ENCODE measurements at places on chromosomes 2 and 18.

DNA sequence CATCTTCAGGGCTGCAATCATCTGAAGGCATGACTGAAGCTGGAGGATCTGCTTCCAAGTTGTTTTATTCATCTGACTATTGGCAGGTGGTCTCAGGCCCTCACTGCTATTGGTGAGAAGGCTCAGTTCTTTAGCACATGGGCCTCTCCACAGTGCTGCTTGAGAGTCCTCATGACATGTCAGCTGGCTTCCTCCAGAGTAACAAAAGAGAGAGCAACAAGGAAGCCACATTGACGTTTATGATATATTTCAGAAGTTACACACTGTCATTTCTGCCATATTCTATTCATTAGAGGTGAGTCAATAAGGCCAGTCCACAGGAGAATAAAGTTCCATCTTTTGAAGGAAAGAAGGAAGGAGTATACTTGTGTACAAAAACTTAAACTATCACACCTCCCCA lies 7.9 kb upstream of the SIGLEC15 start:
- no peak for DNase-seq

GRCh38 chr2:241052677-241053360 lies 49.3 kb downstream of the MTERF4 start:
- no peak for DNase-seq

GRCh38 chr2:60544062-60544461 lies 9.4 kb downstream of the BCL11A start:
- no peak for DNase-seq

DNA sequence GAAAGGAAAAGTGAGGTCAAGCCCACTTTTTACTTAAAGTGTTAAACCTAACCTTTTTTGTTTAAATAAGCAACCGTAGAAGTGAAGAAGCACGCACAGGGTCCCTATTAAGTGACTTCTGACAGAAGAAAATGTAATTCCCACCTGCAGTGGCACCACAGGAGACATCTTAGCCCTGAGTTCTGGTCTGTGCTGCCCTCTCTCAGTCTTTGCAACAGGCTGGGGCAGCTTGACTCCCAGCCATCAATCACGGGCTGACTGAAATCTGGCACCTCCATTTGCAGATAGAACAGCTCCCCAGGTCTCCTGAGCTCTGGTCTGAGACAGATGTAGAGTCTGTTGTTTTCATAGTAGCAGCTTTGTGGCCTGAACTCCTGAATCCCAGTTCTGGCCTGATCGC lies 170.0 kb downstream of the LTBP1 start:
- no peak for DNase-seq

DNA sequence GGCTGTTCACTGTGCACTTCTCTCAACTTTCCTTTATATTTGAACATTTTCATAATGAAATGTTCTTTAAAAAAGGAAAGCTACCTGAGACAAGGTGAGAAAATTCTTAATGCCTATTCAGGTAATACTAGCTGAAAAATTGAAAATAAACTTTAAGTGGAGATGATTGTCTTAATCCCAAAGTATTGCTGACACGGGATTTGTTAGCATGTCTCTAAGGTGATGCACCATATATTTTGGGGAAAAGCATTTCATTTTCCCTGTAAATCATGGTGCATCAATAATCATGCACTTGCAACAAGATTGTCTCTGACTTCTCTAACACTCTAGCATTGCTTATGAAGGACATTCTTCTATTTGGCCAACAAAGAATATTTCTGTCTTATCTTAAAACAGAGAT lies 848.0 kb downstream of the DPP10 start:
- no peak for DNase-seq

DNA sequence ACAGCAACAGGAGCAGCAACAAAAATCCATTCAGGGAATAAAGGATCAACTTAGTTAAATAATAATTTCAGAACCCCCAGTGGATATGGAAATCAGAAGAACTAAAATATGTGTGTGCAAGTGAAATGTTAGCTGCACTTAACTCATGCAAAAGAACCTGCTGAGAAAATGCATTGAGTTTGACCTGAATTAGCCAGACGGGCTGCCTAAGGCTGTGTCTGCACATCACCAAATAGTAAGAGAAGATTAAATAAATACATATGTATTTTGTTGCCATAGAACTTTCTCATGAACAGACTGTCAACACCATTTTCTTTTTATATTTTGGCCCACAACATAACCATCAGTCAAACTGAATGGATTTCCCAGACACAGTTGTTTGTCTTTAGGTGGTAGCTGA lies 262.0 kb upstream of the PIK3C3 start:
- DNase-seq: no peak

- DNase-seq: no peak
Measured at GRCh38 chr18:8844721-8845148, 139.4 kb downstream of the MTCL1 start.

DNA sequence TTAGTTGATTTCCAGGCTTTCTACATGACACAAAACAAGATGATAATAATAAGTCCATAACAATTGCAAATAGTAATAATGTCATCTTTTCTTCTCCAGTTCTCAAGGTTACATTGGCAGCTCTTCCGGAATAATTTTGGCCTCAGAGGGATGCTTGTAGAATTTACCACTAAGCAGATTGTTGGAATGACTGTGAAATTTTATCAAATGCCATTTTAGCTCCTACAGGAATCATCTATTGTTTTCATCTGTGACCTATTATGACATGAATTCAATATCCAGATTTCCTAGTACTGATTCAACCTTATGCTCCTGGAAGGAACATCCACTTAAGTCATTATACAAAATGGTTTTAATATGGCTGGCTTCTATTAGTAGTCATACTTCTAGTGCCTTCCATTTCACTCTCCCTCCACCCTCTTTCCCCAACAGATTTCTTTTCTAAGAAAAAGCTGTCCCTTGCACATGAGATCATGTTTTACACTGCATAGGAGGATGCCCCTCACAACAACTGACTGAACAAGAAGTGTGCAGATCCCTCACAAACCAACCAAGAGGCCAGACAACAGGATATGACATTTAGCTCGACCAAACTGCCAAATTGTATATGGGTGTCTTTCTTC lies 200.0 kb downstream of the DNER start:
- no peak for DNase-seq

- no peak for DNase-seq
Measured at GRCh38 chr18:70931942-70932814, 643.3 kb downstream of the SOCS6 start.

- peak; percentile 13 for DNase-seq
Measured at GRCh38 chr2:35410431-35411061, 945.0 kb upstream of the CRIM1 start.

GRCh38 chr2:238106698-238107524 lies 6.8 kb downstream of the ESPNL start:
- DNase-seq: no peak

DNA sequence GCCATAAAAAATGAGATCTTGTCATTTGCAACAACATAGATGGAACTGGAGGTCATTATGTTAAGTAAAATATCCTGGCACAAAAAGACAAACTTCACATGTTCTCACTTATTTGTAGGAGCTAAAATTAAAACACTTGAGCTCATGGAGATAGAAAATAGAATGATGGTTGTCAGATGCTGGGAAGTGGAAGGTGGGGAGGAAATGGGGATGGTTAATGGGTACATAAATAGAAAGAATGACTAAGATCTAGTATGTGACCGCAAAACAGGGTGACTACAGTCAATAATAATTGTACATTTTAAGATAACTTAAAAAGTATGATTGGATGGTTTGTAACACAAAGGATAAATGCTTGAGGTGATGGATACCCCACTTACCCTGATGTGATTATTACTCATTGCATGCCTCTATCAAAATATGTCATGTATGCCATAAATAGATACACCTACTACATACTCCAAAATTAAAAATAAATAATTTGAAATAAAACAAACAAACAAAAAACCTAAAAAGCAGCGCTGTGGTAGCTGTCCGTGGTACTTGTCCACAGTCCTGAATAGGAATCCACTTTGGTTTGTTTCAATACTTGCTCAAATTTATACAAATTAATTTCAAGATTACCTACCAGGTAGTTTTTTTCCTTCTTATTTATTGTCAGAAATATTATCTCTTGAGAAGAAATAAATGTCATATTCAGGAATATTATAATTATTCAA lies 224.5 kb downstream of the DLGAP1 start:
- DNase-seq: no peak

DNA sequence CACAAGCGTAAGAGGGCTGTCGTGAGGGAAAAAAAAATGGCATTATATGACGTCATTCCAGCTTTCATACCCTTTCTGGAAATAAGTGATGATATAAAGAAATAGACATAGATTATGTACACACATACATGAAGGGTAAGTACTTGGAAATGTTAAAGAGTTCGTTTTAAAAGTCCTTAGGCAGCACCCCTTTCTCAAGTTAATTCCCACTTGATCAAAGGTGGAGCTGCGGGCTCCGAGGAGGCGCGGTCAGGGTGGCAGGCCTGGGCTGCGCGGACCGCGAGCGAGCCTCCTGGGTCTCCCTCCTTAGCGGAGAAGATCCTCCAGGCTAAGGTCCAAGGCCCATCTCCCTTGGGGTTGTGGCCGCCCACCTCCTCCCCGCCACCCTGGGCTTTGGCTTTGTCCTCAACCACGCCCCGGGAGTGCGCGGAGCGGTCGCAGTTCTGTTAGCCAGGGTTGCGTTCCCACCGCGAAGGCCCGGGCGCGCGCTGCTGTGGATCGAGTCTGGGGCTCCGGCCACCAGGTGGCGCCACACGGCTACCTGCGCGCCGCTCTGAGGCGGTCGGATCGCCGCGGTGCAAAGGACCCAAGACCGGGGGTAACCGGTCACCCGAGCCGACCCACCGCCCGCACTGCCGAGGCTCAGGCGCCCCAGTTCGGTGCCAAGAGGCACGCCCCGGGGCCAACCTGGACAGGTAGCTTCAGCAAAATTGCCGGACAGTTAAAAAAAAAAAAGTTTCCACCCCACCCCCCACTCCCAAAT lies 66.8 kb downstream of the HNRNPLL start:
- DNase-seq: peak; percentile 75

DNA sequence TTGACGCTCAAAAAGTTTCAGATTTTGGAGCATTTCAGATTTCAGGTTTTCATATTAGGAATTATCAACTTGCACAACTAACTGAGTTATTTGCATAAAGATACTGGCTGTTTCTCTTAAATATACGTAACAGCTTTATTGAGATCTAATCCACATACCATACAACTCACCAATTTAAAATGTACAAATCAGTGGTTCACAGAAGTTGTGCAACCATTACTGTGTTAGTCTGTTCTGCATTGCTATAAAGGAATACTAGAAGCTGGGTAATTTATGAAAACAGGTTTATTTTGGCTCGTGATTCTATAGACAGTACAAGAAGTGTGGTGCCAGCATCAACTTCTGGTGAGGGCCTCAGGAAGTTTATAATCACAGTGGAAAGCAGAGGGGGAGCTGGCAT lies 8.2 kb downstream of the ATIC start:
- no peak for DNase-seq

GRCh38 chr2:28636491-28636890 lies 115.1 kb upstream of the PPP1CB start:
- no peak for DNase-seq

DNA sequence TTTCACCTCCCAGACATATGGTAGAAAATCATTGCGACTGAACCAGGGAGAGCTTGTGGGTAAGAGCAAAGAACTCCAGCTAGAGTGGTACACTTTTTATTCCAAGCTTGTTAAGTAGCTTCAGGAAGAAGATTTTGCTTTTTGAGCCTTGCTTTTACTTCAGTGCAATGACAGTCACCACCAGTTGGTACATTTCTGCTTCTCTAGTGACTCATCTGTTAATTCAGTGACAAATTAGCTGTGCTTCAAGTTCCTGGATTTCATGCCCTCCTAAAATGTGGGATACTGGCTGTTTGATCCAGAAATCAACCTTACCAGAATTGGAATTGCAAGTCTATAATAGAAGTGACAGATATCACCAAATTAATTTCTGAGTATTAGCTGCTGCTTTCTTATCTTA lies 117.6 kb upstream of the TTN start:
- no peak for DNase-seq

DNA sequence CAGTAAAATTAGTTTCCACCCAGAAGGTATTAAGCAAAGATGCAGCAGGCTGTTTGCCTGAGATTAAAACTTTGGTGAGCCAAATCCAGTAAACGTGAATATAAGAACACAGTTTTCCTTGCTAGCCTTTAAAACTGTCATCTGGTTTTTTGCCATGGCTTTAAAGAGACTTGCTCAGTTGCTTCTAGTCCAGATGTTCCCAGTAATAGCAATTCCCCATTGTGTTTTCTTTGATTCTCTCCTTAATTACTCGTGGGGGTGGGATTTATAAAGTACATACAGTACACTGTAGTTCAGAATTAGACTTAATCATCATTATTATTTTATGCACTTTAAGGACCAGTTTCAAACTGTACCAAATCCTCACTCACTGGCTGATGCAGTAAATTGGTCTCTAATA lies 303.5 kb upstream of the ZNF804A start:
- no peak for DNase-seq

GRCh38 chr2:36912695-36913094 lies 53.6 kb downstream of the STRN start:
- DNase-seq: no peak

DNA sequence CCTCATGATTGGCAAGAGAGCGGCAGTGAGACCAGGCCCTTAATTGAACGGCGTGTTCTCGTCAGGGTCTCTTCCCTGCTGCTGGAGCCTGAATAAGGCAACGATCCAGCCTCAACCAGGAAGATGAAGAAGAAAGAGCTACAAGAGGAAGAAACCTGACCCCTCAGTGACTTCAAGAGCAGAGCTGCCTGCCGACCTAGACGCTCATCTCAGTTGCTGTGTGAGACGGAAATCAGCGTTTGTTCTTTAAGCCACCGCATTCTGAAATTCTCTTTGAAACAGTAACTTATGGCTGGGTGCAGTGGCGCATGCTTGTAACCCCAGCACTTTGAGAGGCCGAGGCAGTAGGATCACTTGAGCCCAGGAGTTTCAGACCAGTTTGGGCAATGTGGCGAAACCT lies 29.6 kb upstream of the KCNG3 start:
- DNase-seq: no peak

DNA sequence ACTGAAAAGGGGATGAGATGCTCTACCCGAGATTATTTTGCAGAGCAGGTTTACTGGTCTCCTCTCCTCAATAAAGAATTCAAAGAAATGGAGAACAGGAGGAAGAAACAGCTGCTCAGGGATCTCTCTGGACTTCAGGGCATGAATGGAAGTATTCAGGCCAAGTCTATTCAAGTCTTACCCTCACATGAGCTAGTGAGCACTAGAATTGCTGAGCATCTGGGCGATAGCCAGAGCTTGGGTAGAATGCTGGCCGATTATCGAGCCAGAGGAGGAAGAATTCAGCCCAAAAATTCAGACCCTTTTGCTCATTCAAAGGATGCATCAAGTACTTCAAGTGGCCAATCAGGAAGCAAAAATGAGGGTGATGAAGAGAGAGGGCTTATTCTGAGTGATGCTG lies 60.0 kb downstream of the PIKFYVE start:
- no peak for DNase-seq

All from T-helper 2 cell treated with Interferon-gamma antibody and Interleukin-4, amounts not matched to agents 5 μg/mL and 100 μg/mL, for 36 hours (primary cell).